HCT116 (cell line): ENCODE measurements at places on chromosomes 1 and 21.

- H3K4me1 ChIP-seq = no peaks in the 10 kb centered on the region
- no peak for DNase-seq
- H3K36me3 ChIP-seq = no peaks in the 10 kb centered on the region
- H3K27ac ChIP-seq = no peak overlapping the region
Measured at GRCh38 chr1:20029178-20029912, 40.6 kb upstream of the PLA2G5 start.

DNA sequence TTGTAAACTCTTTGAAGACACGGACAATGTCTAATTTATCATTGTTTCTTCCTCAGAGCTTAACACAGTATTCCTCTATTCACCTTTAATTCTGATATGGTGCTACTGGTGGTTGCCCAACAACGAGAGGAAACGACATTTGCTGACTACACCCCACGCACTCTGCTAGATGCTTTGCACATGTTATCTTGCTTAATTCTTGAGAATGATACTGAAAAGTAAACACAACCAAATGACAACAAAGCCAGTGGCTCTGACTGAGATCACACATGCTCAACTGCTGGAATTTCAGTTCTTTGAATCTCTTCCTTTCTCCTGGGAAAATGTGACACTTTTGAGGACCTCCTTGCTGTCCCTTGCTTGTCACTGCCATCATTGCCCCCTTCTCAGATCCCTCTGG lies 37.2 kb upstream of the DDAH1 start:
- no peaks in the 10 kb centered on the region for H3K27me3 ChIP-seq
- no peak overlapping the region for H3K4me3 ChIP-seq
- no peak for DNase-seq
- peaks cover 4% of the 10 kb centered on the region; the same call in 1 of the 2 replicates for H3K4me1 ChIP-seq
- H3K27ac ChIP-seq = no peak overlapping the region
- H3K36me3 ChIP-seq = no peaks in the 10 kb centered on the region

- H3K36me3 ChIP-seq = no peaks in the 10 kb centered on the region
- DNase-seq = no peak
- H3K4me3 ChIP-seq = no peak overlapping the region
- H3K4me1 ChIP-seq = no peaks in the 10 kb centered on the region
- H3K27me3 ChIP-seq = no peaks in the 10 kb centered on the region
Measured at GRCh38 chr1:27162090-27162489, 7.2 kb upstream of the SLC9A1 start.

- no peaks in the 10 kb centered on the region for H3K36me3 ChIP-seq
- peak overlapping the region; percentile 75 for H3K4me3 ChIP-seq
- peak overlapping the region; percentile 99; the same call in 1 of the 2 replicates for H3K27ac ChIP-seq
- no peaks in the 10 kb centered on the region for H3K27me3 ChIP-seq
Measured at GRCh38 chr1:235502601-235503402, 1.4 kb downstream of the B3GALNT2 start.

- no peak overlapping the region for H3K4me3 ChIP-seq
- H3K36me3 ChIP-seq = no peaks in the 10 kb centered on the region
- H3K27me3 ChIP-seq = no peaks in the 10 kb centered on the region
- no peak for DNase-seq
- H3K27ac ChIP-seq = no peak overlapping the region
Measured at GRCh38 chr21:42983869-42984268, 9.5 kb downstream of the PKNOX1 start.
